ENCODE measurements at places on chromosomes 5 and 9.

GRCh38 chr5:176915906-176916305 is 16.8 kb upstream of the HK3 start:
- no peak for DNase-seq

DNA sequence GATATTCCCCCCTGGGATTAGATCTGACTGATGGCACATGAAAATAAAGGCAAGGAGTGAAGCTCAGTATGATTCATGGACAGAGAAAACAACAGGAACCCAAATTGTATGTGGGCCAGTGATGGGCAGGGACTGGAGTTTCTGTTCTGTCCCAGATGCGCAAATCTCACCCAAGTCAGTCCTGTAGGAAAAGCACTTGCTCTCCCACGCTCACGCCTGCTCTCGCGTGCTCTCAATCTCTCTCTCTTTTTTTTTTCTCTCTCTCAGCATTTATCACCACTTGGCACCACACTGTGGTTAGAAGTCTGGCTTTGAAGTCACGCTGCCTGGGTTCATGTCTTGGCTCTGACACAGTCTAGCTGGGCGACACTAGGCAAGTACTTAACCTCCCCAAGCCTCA is 106.5 kb upstream of the LRRTM2 start:
- DNase-seq = no peak

- no peak for DNase-seq
These were observed 18.2 kb upstream of the ADCY2 start for GRCh38 chr5:7377761-7378160.

GRCh38 chr9:93575796-93576257 is 557 bp upstream of the PHF2 start:
- DNase-seq = peak; percentile 48

- peak; percentile 48 for DNase-seq
These were observed 93.9 kb downstream of the SNX18 start for GRCh38 chr5:54611290-54611951.

- DNase-seq = no peak
These were observed 125.4 kb upstream of the MINAR2 start for GRCh38 chr5:129622531-129622930.

DNA sequence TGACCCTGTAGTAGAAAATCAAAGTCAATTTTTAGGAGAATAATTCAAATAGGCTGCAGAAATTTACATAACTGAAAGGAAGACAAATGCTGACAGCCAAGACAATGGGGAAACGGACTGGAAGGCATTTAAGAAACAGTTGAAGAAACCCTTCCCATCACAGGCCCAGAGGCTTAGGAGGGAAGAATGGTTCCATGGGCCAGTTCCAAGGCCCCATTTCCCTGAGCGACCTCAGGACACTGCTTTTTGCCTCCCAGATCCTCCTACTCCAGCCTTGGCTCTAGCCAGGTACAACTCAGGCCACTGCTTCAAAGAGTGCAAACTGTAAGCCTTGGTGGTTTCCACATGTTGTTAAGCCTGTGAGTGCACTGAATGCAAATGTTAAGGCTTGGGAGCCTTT is 184.1 kb upstream of the SGCD start:
- no peak for DNase-seq

GRCh38 chr5:15014809-15015208 is 143.2 kb upstream of the ANKH start:
- DNase-seq = no peak

- DNase-seq = no peak
These were observed 114.0 kb downstream of the PIP5K1B start for GRCh38 chr9:68819065-68819464.

DNA sequence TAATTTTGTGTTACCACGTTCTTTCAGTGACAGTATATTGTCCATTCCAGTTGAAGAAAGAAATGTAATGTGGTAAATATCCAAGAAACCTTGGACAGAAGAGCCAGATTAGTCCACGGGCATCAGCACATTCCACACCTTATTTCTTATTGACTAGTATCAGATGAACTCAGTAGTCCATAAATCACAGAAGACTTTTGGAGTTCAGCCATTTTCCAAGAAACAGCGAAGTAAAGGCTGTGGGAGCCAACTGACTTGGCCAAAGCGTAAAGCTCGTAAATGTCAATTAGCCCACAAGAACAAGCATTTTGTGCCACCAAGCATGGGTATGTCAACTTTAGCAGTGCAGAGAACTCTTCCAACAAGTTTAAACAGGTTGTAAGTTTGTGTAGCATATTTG is 60.2 kb upstream of the STARD4 start:
- no peak for DNase-seq

DNA sequence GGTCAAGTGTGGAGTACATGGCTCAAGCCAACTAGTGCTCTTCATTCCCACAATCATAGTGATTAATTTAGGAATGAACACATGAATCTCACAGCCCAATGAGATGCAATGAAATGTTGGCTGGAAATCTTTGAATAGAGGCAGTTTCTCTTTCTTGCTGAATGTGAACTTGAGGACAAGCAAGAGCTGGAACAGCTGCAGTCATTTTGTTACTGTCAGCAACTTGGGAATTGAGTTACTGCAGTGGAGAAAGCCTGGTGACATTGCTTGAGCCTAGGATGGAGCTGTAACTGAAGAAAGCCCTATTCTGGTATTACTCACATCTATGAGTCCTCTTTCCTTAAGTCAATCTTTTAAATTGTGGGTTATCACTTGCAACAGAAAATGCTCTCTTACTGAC is 62.3 kb downstream of the YIPF5 start:
- no peak for DNase-seq

DNA sequence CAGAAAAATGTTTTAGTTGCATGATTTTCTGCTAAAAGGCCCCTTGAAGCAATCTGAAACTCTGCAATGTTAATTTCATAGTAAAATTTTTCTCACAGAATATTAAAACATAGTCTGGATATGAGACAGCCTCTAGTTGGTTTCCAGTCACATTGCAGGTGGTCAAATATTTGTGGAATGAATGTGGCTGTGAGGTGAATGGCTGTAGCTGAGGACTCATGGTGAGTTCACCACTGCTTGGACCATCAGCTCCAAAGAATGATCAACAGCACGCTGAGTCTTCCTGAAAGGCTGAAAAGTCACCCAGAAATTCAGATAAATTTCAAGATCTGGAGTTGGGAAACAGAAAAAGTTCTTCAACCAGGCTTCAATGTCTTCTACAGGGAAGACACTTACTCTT is 79.8 kb downstream of the MAT2B start:
- no peak for DNase-seq

- no peak for DNase-seq
These were observed 21.0 kb downstream of the SKIC3 start for GRCh38 chr5:95533761-95534160.

GRCh38 chr5:58231041-58231440 is 228.8 kb downstream of the PLK2 start:
- DNase-seq = no peak

DNA sequence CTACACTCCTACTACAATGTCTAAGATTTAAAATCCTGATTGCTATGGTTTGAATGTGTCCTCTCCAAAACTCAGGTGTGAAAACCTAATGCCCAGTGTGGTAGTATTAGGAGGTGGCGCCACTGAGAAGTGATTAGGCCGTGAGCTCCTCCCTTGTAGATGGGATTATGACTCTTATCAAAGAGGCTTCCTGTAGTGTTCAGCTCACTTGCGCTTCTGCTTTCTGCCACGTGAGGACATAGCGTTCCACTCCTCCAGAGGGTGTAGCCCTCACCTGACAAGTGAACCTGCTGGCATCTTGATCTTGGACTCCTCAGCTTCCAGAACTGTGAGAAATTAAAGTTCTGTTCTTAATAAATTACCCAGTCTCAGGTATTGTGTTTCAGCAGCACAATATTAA is 33.0 kb upstream of the WHRN start:
- no peak for DNase-seq

DNA sequence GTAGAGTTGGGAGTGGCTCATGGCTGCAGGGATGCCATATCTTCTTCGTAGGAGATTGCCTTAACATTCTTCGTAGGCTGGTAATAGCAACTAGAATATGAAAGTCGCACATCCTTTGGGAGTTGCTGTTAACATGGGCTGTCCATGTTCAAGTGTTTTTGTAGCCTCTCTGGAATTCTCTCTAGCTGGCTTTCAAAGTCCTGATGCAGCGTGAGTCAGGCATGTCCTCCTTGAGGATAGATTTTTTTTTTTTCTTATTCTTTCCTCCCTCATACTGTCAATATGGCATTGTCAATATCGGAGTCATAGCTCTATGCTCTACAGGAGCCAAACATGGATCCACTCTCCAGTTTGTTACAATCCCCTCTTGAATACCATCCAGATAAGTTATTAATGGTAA is 494.8 kb upstream of the WWC1 start:
- no peak for DNase-seq

DNA sequence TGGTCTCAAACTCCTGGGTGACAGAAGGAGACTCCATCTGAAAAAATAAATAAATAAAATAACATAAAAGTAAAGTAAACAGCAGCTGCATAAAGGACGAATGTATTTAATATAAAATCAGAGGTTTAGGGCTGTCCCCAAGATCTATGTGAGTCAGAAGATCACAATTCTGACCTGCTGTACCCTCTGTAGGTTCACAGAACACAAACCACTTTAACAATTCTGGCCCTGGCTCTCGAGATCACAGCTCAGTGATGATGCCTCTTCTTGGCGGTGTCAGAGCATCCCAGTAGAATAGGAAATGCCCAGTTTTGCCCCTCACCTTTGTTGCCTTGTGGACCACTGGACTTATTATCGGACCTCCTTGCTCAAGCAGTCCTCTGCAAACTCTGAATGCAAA is 380.9 kb downstream of the TLE1 start:
- DNase-seq = no peak

GRCh38 chr9:34010979-34011378 is 37.7 kb downstream of the UBAP2 start:
- peak; percentile 13 for DNase-seq
